ENCODE measurements at places on chromosomes 16 and 17. TPM values are rescaled to one million over a fixed set of nuclear protein-coding genes. Genes with fewer than 3 reads are reported as not detected.
A peak's percentile ranks its signal among the peaks of the same experiment; 100 is the strongest.

DNA sequence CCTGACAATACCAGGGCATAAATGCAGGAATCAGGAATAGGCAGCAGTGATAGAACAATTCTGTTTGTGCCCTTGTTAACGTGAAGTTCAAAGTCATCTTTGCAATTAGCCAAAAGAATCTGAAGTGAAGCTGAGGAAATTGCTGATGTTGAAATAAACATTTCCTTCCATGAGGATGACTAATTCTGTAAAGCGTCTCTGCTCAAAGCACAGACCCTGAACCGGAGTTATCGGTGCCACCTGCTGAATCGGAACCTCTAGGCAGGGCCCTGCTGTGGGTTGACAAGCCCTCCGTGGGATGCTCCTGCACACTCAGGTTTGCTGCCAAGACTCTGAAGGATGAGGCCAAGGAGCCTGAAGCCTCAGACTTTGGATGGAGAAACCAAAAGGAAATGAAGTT lies 37.0 kb upstream of the CDH1 start:
- peak; percentile 55 for DNase-seq

GRCh38 chr17:29165800-29166506 lies 14.2 kb downstream of the MYO18A start:
- no peak for DNase-seq

GRCh38 chr16:57970970-57971369 lies at the start of gene CNGB1:
Gene CNGB1, minus strand, starts transcription at chr16:57971128. Its CDS starts 3,842 bp downstream, at chr16:57967286.
- no peak for DNase-seq

- no peak for DNase-seq
Observed at GRCh38 chr17:57597531-57598453, 147.3 kb downstream of the CCDC182 start.

DNA sequence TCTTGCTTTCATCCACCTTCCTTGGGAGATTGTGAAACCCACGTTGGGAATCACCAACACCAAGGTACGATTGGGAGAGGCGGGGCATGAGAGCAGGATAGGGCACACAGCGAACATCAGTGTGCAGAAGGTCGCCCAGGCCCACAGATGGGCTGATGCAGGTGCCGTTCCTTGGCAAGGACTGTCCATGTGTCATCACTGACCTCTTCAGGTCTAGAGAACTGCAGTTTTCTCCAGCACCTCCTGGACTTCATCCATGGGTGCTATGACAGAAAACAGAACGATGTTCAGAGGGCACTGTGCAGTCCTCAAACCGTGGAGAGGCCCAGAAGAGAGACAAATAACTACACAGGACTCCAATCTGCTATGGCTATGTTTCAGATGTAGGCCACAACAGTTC lies 23.9 kb upstream of the TAT start:
- DNase-seq: no peak

DNA sequence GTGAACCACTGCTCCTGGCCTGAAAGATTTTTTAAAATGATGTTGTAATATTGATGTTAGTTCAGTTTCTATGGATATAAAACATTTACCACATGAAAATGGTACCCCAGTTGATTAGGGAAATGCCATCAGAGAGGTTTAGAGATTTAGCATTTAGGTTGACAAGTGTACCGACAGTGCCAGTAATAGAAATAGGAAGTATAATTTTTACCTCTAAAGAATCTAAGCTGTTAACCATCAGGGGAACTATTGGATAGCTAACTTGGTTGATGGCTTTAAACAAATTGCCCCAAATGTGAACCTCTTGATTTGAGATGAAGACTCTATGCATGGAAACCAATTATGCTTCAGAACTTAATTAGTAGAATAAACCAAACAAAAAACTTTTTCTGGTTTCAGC lies 6.4 kb downstream of the CBFB start:
- DNase-seq: no peak

GRCh38 chr17:27959382-27959709 lies 66.2 kb upstream of the LYRM9 start:
- no peak for DNase-seq

GRCh38 chr17:17826342-17826713 lies 10.5 kb downstream of the SREBF1 start:
- DNase-seq: no peak

GRCh38 chr17:82228278-82228841 lies 482 bp upstream of the SLC16A3 start:
- peak; percentile 67 for DNase-seq

DNA sequence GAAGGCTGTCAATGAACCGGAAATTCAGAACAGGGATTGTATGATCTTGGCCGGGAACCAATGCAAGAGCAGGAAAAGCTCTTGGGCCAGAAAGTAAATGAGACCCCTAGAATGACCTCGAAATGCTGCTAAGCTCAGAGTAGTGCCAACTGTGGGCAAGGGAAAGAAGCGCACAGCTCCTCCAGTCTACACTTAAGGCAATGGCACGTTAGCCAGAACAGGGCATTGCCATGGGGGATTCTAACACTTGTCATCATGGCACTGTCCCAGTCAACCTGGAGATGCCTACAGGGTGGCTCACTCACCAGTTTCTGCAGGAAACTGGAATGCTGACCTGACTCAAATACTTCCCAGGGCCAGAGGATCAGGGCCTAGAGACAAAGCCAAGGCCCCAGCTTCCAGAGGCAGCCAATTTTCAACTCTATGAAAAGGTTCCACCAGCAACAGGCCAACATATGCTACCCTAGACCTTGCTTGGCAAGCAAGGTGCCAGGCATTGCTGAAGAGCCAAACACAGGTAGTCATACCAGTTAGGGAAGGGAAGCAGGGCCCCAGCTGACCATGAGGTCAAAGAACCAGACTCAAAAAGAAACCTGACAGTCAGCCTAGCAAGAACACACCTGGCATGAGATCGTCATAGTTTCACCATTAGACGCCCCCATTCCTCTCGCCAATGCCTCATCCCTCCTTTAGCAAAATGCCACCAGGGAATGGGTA lies 34.9 kb downstream of the ARHGAP17 start:
- no peak for DNase-seq

DNA sequence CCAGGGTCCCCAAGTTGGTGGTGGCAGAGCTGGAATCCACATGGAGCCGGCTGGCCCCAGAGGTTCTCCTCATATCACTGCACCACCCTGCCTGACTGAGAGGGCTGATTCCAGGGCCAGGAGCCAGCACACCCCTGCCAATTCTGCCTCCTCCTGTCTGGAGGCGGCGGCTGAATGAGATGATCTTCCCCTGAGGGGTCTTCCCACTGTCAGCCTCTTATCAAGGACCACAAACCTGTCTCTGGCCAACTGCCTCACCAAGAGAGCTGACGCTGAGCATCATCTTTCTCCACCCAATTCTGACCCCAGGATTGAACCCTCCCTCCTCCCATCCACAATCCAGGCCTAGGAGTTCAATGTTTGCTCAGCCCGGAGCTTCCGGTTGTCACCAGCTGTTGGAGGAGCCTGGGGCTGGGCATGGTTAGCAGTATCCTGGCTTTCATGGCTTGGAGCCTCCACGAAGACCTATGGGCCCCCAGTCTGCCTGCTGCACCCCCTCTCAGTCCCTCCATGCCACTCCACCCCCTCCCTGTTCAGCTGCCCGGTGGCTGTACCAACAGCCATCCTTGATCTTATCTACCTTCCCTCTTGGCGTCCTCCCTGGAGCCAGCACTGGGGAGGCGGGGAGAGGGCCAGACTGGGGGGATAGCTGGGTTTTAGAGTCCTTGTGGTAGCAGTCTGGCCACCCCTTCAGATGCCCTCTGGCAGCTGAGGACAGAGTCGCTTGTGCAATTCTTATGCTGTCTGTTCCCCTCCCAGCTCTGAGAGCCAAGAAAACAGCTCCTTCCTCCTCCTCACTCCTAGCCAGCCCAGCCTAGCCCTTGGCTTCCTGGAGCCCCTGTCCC lies 25.6 kb downstream of the ABCC3 start:
- DNase-seq: peak; percentile 48

- no peak for DNase-seq
Observed at GRCh38 chr17:82941021-82942001, 101.5 kb upstream of the ZNF750 start.

GRCh38 chr16:17206712-17207111 lies 264.0 kb downstream of the XYLT1 start:
- no peak for DNase-seq

GRCh38 chr16:62102588-62102987 lies 66.3 kb upstream of the CDH8 start:
- no peak for DNase-seq

- peak; percentile 53 for DNase-seq
Observed at GRCh38 chr17:7858522-7858810, 663 bp downstream of the CYB5D1 start.

DNA sequence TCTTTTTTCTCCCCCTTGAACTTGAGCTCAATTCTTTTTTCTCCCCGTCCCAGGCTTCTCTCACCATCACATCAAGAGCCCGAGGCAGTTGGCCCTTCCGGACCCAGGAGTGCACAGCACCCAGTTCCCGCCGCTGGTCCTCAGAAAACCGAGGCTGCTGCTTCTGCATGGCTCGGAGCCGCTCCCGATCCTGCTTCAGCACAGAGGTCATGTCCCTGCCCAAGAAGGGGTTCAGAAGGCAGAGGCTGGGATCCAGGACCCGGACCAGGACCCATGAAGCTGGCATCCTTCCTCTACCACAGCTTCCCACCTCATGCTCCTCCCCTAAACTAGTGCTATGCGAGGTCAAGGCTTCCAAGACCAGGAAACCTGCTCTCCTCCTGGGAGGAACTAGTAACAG lies 10.5 kb downstream of the PER1 start:
- DNase-seq: no peak

- no peak for DNase-seq
Observed at GRCh38 chr16:88967830-88968588, 9.0 kb downstream of the CBFA2T3 start.

DNA sequence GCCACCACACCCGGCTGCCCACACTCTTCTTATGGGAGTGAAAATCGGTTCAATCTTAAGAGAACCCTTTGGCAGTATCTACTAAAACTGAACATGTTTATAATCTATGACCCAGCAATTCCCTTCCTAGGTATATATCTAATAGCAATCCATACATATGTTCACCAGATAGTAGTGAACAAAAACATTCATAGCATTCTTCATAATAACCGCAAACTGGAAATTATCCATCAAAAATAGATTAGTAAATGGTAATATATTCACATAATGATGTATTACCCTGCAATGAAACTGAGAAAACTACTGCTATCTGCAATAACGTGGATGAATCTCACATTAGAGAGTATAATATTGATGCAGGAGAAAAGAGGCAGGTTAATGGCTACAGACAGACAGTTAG lies 23.1 kb downstream of the COPRS start:
- DNase-seq: no peak

DNA sequence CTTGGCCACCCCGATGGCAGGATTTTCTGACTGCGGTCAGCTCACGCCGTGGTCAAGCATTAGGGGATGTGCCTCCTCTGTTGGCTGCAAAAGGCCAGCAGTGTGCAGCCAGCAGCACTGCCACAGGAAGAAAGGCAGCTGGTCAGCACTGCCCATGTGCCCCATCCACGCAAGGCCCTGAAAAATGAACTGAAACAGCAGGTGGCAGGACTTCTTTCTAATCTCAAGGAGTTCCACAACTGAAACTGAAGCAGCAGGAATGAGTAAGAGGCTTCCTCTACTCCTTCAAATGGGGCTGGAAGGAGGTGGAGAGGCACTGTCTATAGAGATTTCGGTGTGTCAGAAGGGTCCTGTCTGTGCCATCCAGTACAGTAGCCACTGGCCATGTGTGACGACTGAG lies 3.2 kb downstream of the ZNF500 start:
- DNase-seq: no peak

DNA sequence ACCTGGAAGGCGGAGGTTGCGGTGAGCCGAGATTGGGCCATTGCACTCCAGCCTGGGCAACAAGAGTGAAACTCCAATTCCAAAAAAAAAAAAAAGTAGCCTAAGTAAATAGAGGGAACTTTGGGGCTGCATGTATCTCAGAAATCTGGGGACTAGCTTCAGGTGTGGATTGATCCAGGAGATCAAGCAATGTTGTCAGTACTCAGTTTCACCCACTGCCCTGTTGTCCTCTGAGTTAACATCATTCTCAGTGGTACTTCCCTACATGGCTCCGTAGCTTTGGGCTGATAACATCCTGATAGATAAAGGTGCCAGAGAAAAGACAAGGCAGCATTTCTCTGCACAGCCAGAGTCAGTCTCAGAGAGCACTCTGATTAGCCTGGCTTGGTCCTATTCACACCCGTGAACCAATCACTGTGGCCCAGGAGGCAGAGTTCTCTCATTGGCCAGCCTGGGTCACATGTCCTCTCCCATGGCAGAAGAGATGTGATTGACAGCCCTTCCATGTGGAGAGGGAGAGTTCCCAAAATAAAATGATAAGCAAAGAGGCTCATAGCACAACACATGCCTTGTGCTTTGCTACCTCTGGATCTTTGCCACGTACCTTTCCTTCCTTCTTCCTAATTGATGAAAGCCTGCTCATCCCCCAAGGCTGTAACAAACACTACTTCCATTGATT lies 99.6 kb downstream of the ABCC1 start:
- DNase-seq: no peak

DNA sequence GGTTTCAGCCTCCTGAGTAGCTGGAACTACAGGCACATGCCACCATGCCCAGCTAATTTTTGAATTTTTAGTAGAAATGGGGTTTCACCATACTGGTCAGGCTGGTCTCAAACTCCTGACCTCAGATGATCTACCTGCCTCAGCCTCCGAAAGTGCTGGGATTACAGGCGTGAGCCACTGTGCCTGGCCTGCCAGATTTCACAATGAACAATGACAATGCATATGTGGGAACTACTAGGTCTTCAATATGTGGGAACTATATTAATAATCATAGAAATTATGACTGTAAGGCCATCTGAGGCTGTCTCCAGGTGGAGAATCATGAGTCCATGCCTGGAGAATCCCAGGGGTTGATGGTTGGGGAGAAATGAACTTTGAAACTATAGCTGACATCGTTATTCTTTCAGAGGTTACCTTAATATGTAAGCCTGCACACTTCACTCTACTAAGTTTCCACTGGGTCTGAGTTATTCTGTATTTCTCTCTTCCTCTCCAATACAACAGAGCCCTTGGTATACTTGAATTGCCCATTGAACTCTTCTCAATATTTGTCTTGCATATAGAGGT lies 7.2 kb upstream of the DRC7 start:
- DNase-seq: no peak

- DNase-seq: no peak
Observed at GRCh38 chr16:56321571-56321970, 103.8 kb downstream of the AMFR start.

DNA sequence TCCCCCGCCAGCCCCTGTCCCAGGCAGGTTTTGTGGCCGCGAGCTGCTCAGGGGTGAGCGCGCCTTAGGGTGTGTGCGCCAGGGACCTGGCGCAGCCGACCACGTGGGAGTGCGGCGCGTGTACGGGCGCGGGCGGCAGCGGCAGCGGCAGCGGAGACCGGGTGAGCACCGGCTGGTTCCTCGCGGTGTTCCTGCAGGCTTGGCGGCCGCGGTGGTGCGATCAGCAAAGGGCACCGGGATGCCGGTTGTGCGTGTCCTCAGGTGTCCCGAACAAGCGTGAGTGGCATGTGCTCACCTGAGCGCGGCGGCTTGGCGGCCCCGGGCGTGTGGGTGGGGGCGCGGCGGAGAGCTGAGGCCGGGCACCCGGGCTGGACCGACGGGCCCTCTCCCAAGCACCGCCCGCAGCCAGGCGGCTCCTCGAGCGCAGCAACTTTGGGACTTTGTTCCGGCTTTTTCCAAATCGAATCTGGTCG lies 381 bp upstream of the HSD11B2 start:
- peak; percentile 10 for DNase-seq

The FOXN1 gene
- not detected for polyA plus RNA-seq

The CCL4L2 gene
- polyA plus RNA-seq: 25.3 TPM

The MAF gene
- not detected for polyA plus RNA-seq

The SUZ12 gene
- polyA plus RNA-seq: 6.3 TPM

The NPIPB13 gene
- not detected for polyA plus RNA-seq

The SCPEP1 gene
- polyA plus RNA-seq: 451 TPM

The KRTAP2-3 gene
- polyA plus RNA-seq: not detected

The SCNN1B gene
- polyA plus RNA-seq: not detected

The CACNG3 gene
- polyA plus RNA-seq: not detected

The TNFRSF13B gene
- 0.47 TPM for polyA plus RNA-seq

The DPEP3 gene
- 0.20 TPM for polyA plus RNA-seq

The LITAFD gene
- polyA plus RNA-seq: not detected

The VTN gene
- polyA plus RNA-seq: 0.08 TPM
